B cell (primary cell): ENCODE measurements at places on chromosomes 1 and 21. TPM values are rescaled to one million over a fixed set of nuclear protein-coding genes. Genes with fewer than 3 reads are reported as not detected.

The PLD5 gene
- 1.1 and 1.9 TPM in 2 replicates for total RNA-seq

DNA sequence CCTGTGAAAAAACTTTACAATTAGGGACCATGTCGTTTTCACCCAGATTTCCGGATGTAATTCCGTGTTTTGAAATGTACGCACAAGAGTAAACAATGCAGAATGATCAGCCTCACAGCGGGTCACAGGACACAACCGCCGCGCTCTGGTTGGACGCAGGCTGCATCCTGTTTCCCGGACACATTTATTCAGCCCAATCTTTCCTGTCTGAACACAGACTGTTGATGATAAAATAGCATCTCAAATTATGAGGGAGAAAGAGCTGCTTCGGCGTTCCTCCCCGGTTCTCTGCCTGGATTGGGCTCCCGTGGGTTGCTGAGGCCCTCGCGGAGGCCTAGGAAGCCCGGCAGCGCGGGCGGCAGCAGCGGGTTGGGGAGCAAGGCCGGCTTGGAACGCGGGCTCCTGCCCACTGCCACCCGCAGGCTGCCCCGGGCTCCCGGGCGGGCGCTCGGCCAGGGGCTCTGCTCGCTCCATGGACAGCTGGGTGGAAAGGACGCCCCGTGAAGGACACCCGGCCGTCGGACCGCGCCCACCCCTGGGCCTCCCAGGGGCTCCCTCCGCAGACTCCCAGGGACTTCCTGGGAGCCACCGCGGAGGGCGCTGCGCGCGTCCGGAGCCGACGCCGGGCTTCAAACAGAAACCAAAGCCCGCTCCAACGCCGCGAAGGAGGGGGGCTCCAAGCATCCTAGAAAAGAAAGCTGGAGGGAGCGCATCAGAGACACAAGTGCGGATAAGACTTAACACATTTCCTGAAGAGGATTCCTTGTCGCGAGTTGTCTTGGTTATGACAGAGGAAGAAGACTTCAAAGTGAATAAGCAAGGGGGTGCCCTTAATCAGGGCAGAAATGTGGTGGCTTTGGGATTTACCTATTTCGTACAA is 122.3 kb downstream of the ESRRG start:
- no peaks in the 10 kb centered on the region for H3K36me3 ChIP-seq
- H3K4me1 ChIP-seq = peaks cover 4% of the 10 kb centered on the region
- DNase-seq = peak; percentile 28
- H3K27ac ChIP-seq = no peak overlapping the region
- H3K27me3 ChIP-seq = no peaks in the 10 kb centered on the region

The PTGER3 gene
- 0.22 and 0.27 TPM in 2 replicates for total RNA-seq

DNA sequence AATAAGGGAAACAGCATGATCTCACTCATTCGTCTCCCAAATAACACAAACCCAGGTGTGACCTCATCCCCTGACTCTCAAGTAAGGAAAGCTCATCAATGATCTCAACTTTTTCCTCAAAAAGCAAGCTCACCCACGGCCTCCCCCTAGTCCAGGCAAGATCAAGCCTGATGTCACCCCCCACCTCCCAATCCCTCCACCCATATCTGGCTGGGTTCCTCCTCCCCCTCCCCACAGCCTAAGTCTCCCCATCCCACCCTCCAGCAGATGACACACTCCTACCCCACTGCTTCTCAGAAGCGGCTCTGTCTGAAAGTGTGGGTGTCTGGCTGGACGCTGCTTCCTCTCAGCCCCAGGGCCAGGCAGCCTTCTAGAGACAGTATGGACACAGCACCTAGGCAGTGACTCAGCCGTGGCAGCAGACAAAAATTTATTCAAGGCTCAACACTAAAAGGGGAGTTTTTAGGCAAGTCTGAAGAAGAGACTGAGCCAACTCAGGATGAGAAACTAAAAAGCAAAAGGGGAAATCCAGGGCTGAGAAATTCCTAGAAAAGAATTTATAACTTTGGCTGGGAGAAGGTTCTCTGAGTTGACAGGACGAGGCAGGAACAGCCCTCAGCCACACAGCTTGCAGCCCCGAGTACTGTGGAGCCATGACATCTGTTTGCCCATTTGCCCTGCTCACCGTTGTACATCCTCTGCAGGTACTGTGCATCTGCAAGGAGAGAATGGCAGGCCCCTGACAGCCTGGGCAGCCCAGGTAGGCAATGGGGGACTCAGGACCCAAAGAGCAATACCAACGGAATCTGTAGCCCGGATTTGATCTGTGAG is 81.6 kb upstream of the LRRC8D start:
- no peaks in the 10 kb centered on the region for H3K4me1 ChIP-seq
- H3K27ac ChIP-seq = no peak overlapping the region
- no peak overlapping the region for H3K4me3 ChIP-seq
- no peaks in the 10 kb centered on the region for H3K27me3 ChIP-seq

GRCh38 chr1:212981571-212982328 is 31.4 kb downstream of the VASH2 start:
- no peak overlapping the region for H3K4me3 ChIP-seq
- H3K27me3 ChIP-seq = no peaks in the 10 kb centered on the region
- no peak overlapping the region for H3K27ac ChIP-seq

The CLCA1 gene
- not detected in 2 replicates for total RNA-seq

GRCh38 chr1:48916130-48917069 is 139.7 kb upstream of the BEND5 start:
- peak; percentile 3 for DNase-seq
- H3K4me3 ChIP-seq = no peak overlapping the region
- no peak overlapping the region for H3K27ac ChIP-seq
- peaks cover 6% of the 10 kb centered on the region for H3K4me1 ChIP-seq
- no peaks in the 10 kb centered on the region for H3K27me3 ChIP-seq

GRCh38 chr21:45060675-45061311 is 13.6 kb upstream of the ADARB1 start:
- no peak overlapping the region for H3K27ac ChIP-seq
- no peaks in the 10 kb centered on the region for H3K27me3 ChIP-seq
- DNase-seq = no peak
- H3K4me3 ChIP-seq = no peak overlapping the region
- no peaks in the 10 kb centered on the region for H3K36me3 ChIP-seq

The KIRREL1 gene
- not detected in 2 replicates for total RNA-seq

GRCh38 chr1:7298145-7298544 is 473.0 kb upstream of the VAMP3 start:
- H3K36me3 ChIP-seq = no peaks in the 10 kb centered on the region
- H3K4me3 ChIP-seq = no peak overlapping the region
- H3K4me1 ChIP-seq = no peaks in the 10 kb centered on the region
- no peak overlapping the region for H3K27ac ChIP-seq
- no peaks in the 10 kb centered on the region for H3K27me3 ChIP-seq
- DNase-seq = no peak

The NBPF15 gene
- total RNA-seq = 108 and 109 TPM in 2 replicates

GRCh38 chr1:36123356-36123755 is 1.7 kb downstream of the COL8A2 start:
- peaks cover 22% of the 10 kb centered on the region for H3K27me3 ChIP-seq
- H3K36me3 ChIP-seq = no peaks in the 10 kb centered on the region
- H3K4me3 ChIP-seq = peak overlapping the region; percentile 31
- peak overlapping the region; percentile 53 for H3K27ac ChIP-seq
- H3K4me1 ChIP-seq = peaks cover 28% of the 10 kb centered on the region

DNA sequence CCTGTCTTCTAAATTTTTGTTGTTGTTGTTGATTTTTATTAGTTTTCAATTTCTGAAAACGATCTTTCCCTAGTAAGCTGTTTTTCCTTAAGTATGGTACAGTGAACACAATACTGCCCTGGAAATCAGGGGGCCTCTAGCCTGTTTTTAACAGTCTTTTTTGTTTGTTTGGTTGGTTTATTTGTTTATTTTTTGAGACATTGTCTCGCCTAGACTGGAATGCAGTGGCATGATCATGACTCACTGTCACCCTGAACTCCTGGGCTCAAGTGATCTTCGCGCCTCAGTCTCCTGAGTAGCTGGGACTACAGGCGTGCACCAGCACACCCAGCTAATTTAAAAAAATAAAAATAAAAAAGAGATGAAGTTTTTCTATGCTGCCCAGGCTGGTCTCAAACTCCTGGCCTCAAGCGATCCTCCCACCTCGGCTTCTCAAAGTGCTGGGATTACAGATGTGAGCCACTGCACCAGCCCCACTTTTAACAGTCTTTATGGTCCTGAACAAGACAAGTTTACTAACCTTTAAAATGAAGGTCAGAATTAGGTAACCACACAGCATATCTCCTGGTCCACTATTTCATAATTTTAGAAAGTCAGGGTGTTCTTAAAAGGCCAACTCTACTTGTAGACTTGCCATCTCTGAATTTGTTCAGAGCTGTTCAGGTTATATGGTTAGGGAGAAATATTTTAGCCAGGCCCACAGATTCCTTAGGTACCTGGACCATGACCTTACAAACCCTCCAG is 35.4 kb downstream of the TBCE start:
- no peaks in the 10 kb centered on the region for H3K4me1 ChIP-seq
- no peak overlapping the region for H3K27ac ChIP-seq
- DNase-seq = no peak

GRCh38 chr1:6638226-6638625 is 13.6 kb downstream of the THAP3 start:
- H3K27ac ChIP-seq = no peak overlapping the region
- no peaks in the 10 kb centered on the region for H3K27me3 ChIP-seq
- DNase-seq = no peak
- H3K4me1 ChIP-seq = no peaks in the 10 kb centered on the region

GRCh38 chr1:161388639-161389038 is 21.0 kb upstream of the CFAP126 start:
- H3K36me3 ChIP-seq = no peaks in the 10 kb centered on the region
- no peak overlapping the region for H3K4me3 ChIP-seq
- H3K27ac ChIP-seq = no peak overlapping the region
- peaks cover 9% of the 10 kb centered on the region for H3K4me1 ChIP-seq

GRCh38 chr1:19978143-19978542 is 1.3 kb downstream of the PLA2G2A start:
- H3K27ac ChIP-seq = no peak overlapping the region
- no peak for DNase-seq
- H3K27me3 ChIP-seq = no peaks in the 10 kb centered on the region
- H3K36me3 ChIP-seq = no peaks in the 10 kb centered on the region
- no peaks in the 10 kb centered on the region for H3K4me1 ChIP-seq

DNA sequence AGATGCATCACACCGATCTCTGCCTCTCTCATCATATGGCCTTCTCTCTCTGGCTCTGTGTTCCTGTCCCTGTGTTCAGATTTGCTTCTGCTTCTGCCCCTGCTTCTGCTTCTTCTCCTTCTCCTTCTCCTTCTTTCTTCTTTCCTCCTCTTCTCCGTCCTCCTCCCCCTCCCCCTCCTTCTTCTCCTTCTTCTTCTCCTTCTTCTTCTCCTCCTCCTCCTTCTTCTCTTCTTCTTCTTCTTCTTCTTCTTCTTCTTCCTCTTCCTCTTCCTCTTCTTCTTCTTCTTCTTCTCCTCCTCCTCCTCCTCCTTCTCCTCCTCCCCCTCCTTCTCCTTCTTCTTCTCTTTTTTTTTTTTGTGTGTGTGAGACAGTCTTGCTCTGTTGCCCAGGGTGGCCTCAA is 139.9 kb upstream of the KLHDC7A start:
- H3K27me3 ChIP-seq = no peaks in the 10 kb centered on the region
- H3K27ac ChIP-seq = no peak overlapping the region
- no peaks in the 10 kb centered on the region for H3K36me3 ChIP-seq
- DNase-seq = no peak
